ENCODE measurements at places on chromosomes 5 and 9.

- DNase-seq, result no peak
Observed at GRCh38 chr5:34695275-34696027, 39.3 kb downstream of the RAI14 start.

DNA sequence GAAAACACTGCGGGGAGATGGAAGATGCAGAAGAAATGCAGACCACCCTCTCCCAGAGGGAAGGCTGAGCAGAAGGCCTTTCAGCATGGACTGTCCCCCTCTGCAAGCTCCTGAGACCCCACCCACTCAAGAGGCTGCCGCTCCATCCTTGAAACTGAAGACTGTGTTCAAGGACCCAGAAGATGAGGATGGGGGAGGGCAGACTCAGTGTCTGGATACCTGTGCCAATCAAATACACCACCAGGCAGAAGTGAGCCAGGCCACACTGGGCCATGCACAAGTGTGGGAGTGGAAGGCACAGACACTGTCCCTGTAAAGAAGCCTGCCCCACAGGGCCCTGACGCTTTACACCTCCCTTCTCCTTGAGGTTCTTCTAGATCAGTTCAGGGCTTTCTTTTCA lies 40.0 kb upstream of the IPPK start:
- DNase-seq, result no peak

DNA sequence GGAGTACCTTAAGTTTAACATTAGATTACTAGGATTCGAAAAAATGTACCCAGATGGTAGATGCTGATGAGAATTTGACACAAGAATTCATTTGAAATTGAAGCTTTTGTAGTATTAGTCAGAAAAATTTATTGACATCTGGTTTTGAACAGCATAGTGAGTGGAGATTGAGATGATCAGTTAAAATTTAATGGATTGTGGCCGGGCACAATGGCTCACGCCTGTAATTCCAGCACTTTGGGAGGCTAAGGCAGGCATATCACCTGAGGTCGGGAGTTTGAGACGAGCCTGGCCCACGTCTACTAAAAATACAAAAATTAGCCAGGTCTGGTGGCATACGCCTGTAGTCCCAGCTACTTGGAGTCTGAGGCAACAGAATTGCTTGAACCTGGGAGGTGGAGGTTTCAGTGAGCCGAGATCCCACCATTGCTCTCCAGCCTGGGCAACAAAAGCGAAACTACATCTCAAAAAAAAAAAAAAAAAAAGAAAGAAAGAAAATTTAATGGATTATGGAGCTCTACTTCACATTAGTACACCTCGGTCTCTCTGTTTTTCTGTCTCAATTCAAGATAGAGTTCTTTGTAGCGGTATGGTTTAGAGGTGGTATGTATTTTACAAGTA lies 21.0 kb downstream of the NDFIP1 start:
- no peak for DNase-seq

DNA sequence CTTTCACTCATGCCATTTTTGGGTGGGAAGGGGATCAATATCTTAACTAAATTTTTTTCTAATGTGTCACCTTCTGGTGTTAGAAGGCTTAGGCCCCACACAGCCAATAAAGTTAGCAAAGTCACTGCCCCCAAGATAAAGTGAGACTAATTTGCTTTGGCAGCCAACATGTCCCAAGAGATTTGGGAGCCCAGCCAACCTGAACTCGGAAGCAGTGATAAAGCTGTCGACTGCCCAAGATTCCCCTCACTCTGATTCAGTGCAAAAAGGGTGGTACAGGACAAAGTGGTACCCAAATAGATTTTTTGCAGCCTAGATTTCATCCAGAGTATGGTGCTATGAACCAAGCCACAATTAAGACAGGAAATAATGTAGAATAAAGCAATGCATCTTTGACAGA lies 572.5 kb upstream of the ARRDC3 start:
- DNase-seq, result no peak

Data from effector memory CD4-positive, alpha-beta T cell (primary cell).